Renal cortex interstitium (tissue), 15 donors: ENCODE measurements at places on chromosomes 4 and X.

DNA sequence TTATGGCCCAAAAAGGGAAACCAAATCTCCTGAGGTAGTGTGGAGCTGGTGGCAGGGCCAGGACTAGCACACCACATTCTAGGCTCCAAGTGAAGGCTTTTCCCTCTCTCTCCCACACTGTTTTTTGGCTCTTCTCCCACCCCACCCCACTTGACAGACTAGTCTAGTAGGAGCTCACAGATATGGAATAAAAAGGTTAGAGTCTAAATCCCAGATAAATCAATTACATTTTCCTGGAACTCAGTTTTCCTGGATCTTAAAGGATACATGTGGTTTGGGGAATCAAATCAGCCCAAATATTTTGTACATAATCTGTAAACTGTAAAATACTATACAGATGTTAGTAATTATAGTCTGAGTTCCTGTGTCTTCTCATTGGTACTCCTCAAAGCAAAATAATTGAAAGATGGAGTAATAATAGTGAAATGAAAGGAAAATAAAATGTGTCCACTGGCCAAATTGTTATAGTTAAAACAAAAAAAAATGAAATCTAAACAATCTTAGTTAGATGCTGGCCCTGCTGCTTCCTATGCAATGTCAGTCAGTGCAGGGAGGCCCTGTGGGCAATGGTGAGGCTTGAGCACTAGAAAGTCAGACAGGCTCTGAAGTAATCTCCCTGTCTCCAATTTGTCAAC lies 370.4 kb upstream of the CPEB2 start:
- no peak for DNase-seq

DNA sequence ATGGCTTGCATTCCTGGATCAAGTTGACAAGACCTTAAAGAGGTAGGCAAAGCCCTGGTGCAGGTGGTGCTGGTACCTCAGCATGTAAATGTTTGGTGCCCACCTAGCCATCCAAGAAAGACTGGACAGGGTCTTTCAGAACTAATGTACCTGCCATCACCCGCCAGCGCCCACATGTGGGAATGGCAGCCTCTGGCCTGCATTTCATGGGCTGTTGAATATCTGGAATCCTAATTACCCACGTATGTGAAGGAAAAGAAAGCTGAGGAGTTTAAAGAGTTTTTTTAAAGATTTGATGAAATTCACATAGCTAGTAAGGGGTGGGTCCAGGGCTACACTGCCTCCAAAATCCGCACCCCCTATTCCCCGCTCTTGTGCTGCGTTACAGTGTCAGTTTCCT lies 8.6 kb upstream of the CCDC149 start:
- DNase-seq = no peak

DNA sequence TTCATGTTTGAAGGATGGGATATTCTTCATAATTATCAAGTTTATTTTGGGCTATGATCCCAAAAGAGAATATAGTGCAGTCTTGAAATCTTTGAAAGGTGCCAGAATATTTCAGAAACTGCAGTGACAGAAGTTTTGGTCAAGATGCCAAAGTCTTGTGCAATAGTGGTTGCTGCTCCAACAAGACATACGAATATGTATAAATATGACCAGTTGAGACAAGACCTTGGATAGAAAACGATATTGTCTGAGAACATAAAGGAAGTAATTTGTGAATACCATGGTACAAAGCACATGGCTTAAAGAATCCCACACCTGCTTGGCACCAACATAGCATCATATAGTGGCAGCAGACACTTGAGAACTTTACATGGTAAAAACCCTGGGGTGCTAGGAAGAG lies 48.6 kb upstream of the AMELX start:
- DNase-seq = no peak

DNA sequence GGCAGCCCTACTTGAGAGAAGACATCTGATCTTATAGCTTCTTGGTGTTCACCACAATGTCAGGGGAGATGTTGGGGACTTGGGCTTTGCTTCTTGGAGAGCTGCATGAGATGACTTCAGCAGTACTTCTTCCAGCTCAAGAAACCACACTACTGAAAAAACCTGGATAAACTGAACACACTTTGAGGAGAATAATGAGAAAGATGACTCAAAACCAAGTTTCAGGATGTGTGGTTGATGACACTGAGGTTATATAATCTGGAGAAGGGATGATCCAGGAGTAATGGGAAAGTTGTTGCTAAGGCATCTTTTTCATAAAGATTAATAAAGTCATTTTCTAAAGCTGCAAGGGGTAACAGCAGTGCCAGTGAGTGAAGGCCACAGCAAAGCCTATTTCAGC lies 58.4 kb upstream of the PNPLA4 start:
- DNase-seq = no peak

DNA sequence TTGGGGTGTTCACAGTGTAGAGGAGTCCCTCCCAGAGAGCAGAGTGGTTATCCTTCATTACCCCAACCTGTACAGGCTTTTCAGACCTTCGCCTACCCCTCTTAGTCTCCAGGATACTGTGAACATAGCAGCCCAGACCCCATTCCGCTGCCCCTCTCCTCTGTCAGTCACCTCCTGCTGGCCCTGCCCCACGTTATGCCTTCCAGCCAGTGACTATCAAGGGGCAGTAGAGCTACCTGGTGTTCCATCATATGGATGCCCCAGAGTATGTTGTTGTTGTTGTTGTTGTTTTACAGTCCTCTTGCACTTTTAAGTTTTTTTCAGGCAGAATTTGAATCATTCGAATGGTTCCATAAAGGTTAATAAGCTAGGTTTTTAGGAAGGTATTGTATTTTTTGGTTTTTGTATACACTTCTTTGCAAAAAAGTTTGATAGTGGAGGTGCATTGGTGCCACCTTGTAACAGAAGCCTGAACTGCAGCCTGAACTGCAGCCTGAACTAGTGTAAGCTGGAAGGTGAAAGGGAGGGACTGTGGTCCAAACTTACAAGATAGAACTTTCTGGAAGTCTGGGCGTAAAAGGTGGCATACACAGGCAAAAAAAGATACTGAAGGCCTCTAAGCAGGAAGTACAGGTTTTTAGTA lies 101.4 kb upstream of the RAB40AL start:
- DNase-seq = no peak

DNA sequence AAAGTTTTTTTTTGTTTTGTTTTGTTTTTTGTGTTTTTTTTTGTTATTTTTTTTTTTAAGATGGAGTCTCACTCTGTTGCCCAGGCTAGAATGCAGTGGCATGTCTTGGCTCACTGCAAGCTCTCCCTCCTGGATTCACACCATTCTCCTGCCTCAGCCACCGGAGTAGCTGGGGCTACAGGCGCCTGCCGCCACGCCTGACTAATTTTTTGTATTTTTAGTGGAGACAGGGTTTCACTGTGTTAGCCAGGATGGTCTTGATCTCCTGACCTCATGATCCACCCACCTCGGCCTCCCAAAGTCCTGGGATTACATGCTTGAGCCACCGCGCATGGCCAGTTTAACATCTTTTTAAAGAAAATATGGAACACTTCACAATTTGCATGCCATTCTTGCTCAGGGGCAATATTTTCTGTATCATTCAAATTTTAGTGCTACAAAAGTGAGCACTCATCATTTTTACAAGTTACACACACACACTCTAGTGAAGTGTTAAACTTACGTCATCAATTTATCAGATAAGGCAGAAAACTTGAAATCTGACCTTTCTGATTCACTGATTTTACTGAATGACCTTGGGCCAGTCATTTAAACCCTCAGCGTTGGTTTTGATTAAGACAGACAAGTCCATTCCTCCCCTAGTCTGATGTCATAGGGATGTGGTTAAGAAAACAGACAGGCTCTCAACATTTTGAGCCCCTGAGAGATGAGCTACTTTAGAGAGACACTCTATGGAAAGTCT lies 61.2 kb downstream of the TRIM2 start:
- no peak for DNase-seq

- DNase-seq = no peak
Observed at GRCh38 chrX:39267176-39267575, 465.9 kb downstream of the MID1IP1 start.

DNA sequence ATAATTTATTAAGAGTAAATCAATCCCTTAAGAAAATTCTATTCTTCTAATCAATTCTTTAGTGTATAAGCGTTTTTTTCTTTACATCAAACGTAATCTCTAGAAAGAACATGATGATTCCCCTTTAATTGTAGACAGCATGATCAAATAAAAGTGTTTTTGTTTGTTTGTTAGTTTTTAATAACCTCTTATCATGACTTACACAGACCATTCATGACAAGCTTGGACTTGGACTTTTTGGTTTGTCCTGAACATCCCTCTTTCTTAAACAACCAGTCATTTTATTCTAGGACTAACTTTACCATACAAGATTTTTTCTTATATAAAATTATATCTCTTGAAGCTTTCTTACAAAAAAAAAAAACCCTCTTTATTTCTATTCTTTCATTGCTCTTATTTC lies 344.6 kb upstream of the SPOCK3 start:
- DNase-seq = no peak

DNA sequence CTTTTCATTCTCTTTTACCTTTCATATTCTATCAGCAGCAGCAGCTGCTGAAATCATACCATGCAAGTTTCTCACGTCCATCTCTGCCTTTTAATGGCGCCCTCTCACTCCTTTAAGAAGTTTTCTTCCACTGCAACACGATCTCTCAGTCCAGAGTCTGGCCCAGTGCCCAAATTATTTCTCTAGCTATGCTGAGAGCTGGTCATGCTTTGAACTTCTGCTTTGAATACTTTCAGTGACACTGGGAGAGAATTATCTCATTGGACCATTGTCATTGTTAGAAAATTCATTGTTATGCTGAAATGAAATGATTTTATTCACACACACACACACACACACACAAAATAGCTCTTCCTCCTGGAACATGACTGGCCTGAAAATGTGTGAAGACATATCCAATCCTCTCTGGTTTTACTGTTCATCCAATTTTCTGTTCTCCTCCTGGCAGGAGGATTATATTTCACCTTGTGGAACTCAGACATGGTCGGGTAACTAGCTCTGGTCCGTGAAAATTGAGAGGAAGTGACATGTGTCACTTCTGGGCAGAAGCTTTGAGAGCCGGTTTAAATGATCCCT lies 1.3 kb upstream of the PDHA1 start:
- peak; percentile 29 for DNase-seq

DNA sequence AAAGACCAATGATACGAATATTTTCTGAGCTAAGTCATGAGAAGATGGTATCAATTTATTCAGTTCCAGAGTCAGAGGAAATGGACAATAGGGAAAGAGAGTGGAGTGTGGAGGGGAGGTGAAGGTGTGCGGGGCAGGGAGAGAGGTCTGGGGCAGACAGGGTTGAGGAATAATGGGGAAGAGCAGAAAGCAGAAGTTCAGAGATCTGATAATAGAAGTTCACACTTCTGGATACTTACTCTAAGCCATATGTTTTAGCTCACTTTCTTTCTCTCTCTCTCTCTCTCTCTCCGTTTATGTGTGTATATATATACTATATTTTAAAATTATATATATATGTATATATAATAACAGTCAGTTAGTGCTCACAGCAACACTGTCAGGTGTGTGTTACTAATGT lies 40.4 kb downstream of the FOXR2 start:
- DNase-seq = no peak

DNA sequence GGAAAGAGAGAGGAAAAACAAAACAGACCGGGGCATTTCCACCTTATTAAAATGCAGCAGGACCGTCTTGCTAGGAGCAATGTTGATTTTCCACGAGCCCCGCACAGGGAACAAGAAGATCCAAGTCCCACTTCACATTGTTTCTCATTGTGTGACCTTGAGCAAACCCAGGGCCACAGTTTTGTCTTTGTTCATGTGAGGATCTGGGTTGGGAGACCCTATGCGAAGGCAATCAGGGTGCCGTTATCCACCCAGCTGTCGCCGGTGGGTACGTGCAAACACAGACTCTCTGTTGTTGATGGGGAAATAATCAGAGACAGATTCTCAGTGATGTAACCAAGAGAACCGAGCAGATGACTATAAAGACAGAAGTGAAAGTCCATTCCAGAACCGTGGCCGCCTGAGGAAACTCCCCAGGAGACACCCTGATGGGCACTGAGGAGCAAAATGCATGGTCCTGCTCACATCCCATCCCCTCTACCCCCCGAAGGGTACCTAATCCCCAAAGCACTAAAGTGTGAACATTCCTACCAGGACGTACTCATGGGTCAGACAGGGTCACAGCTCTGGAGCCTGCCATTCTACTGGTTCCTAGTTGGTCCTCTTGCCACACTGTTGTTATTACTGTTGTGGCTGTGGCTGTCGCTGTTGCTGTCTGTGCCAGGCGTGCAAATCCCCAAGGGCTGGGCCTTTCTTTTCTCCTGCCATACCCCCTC lies 102.7 kb upstream of the RBPJ start:
- DNase-seq = no peak

GRCh38 chrX:40202456-40202855 lies 104.7 kb upstream of the BCOR start:
- DNase-seq = no peak

- DNase-seq = no peak
Observed at GRCh38 chr4:146183209-146183608, 7.7 kb downstream of the LSM6 start.

- peak; percentile 83 for DNase-seq
Observed at GRCh38 chr4:78059524-78059889, 2.4 kb downstream of the FRAS1 start.

DNA sequence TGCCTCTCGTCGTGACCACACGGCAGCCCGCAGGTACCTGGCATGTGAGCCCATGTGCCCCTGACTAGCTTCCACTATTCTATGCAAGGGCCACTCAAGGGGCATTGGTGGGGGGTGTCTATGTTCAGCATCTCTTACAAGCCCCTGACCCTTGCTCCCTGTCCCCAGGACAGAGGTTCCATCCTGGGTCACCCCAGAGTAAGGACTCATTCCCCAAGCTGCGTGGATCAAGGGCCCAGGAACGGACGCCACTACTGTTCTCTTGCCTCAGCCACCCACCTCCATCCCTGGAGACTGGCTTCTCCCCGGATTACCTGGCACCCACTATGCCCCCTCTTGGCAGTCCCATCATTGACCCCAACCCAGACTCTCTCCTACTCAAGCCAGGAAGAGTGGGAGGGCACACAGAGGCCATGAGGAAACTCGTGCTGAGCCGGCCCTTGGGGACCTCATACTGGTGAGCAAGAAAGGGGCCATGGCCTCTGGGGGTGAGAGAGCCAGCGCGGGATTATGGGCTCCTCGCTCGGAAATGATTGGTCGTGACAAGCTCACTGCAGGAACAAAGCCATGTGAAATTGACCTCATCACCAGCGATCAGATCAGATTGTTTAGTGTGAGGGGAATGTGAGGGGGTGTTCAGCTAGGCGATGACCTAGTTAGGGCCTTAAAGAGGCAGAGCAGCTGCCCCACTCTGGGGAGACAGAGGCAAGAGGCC lies 50.1 kb upstream of the PJA1 start:
- no peak for DNase-seq

DNA sequence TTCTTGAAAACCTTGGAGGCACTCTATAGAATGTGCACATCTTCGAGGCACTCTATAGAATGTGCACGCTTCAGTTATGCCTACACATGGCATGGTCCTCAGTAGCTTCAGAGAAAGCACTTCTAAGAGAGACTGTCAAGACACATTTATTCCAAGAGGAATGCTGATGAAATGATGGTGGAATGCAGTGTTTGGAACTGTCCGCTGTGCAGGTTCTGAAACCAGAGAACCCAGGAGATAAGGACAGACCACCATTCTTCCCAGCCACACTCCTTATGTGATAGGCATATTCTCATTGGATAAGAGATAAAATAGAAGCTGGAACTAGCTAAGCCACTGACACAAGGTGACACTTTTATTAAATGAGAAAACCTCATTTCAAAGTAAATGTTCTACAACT lies 263.3 kb downstream of the NLGN4X start:
- DNase-seq = no peak
